Activated naive CD8-positive, alpha-beta T cell treated with anti-CD3 and anti-CD28 coated beads for 36 hours (primary cell): ENCODE measurements at places on chromosomes 1 and 21. TPM values are rescaled to one million over a fixed set of nuclear protein-coding genes. Genes with fewer than 3 reads are reported as not detected.

GBP3 gene
- 10.2 TPM for total RNA-seq

ARHGEF16 gene
- total RNA-seq: not detected

RERE gene
- 39.6 TPM for total RNA-seq

RAP1GAP gene
- 0.66 TPM for total RNA-seq

DNM3 gene
- 0.35 TPM for total RNA-seq

DNA sequence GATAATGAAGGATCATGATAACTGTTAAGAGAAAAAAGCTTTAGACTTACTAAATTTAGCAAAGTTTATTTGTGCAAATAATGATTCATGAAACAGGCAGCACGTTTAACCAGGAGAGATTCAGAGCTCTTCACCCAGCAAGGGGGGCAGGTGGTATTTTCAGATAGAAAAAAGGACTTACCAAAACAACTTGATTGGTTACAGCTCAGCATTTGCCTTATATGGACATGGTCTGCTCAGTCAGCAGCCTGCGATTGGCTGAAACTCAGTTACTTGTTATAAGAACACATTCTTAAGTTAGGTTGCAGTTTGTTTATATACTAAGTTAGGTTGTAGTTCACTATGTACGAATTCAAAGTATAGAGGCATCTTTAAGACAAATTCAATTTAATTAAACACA is 165.6 kb downstream of the DUSP10 start:
- H3K36me3 ChIP-seq: no peaks in the 10 kb centered on the region
- no peaks in the 10 kb centered on the region for H3K4me1 ChIP-seq
- no peak overlapping the region for H3K4me3 ChIP-seq
- H3K27me3 ChIP-seq: peaks cover 3% of the 10 kb centered on the region

DNA sequence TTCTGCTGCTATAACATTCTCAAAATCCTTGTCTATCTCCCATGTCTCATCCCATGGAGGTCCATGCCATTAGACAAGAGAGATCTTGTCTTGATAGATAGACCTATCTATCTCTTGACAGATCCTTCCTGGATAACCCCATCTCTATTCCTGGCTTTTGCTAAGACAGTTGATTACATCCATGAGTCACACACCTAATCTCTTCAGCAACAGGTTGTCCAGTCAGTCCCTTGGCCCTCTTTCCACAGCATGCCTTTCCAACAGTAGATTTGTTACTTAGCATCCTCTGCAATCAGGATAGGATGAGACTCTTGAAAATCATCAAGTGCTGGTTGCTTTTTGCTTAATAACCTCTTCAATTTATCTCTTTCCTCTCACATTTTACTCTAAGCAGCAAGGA is 46.6 kb downstream of the TRMT1L start:
- DNase-seq: no peak
- peaks cover 5% of the 10 kb centered on the region for H3K36me3 ChIP-seq
- H3K27ac ChIP-seq: no peak overlapping the region
- H3K4me3 ChIP-seq: no peak overlapping the region
- H3K4me1 ChIP-seq: peaks cover 2% of the 10 kb centered on the region

DNA sequence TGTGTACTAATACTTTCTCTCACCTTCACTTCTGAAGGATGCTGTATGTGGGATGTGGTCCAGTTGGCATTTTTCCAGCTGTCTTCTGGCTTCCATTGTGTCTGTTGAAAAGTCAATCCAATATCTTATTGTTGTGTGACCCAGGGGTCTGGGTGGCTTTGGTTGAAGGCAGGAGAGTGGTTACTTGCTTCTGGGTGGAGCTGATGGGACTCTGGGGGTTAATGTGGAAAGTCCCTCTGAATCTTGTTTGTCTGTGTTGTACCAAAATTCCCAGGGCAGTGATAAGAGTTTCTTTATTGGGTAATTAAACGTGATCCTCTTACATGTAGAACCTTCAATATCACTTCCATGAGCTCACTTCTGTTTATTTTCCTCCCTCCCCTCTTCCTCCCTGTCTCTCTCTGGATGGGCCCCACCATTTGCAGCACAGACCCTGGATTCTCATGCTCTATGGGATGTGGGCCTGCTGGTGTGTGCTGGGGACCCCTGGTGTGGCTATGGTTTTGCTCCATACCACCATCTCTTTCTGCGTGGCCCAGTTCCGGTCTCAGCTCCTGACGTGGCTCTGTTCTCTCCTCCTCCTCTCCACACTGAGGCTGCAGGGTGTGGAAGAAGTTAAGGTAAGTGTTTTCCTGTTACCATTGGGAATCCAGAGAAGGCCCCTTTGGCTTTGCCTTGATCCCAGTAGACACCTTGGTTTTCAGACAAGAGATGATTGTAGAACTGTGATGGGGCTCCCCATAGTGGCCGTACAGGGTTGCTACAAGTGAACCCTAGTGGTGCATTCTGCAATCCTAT is 71.5 kb downstream of the HHAT start:
- peak overlapping the region; percentile 66 for H3K4me3 ChIP-seq
- H3K4me1 ChIP-seq: peaks cover 44% of the 10 kb centered on the region
- peaks cover 6% of the 10 kb centered on the region for H3K36me3 ChIP-seq
- H3K27ac ChIP-seq: peak overlapping the region; percentile 95
- no peaks in the 10 kb centered on the region for H3K27me3 ChIP-seq

DNA sequence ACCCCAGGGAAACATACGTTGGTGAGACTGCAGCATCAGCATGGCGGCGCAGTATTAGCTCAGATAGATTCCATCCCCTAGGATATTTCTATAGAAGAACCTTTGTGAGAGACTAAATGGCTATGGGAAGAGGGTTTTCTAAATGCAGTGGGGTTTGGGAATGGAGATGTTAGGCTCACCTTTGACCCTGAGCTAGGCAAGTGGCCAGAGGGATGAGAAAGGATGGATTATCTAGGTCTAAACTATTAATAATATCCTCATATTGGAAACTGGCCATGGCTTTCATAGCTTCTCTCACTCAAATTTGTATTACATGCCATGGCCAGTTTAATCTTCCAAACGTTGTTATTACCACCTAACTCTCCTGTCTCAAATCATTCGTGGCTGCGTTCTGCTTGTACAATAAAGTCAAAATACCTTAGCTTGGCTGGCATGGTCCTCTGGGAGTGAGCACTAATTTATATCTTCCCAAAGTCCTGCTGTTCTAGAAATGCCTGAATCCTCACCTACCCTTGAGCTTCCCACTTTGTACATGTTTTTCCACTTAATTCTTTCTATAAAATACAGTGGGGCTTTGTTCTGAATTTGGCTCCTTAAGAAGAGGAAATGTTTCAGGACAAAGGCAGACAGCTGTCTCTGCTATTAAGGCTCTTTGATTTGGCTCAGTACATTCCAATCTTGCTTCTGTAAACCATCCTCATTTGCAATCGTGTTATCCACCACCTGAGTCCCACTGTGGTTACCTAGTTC is 31.0 kb upstream of the COG2 start:
- H3K27ac ChIP-seq: no peak overlapping the region
- H3K4me1 ChIP-seq: no peaks in the 10 kb centered on the region
- no peaks in the 10 kb centered on the region for H3K36me3 ChIP-seq
- H3K27me3 ChIP-seq: peaks cover 18% of the 10 kb centered on the region
- H3K4me3 ChIP-seq: no peak overlapping the region

DNA sequence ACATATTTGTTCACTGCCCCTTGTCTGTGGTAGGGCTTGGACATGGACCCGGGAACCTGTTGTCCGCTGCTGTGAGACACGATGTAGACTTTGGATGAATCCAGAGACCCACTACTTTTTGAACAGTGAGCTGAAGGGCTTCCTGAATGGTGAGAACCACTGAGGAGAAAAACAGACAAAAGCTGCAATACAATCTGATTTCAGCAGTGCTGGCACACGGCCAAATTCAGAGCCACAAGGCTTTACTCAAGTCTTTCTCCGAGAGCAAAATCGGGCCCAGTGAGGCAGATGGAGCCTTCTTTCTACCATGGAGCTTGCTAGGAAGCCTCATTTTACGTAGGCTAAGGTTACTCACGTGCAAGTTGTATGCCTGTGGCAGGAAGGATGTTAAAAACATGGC is 197.6 kb downstream of the SIPA1L2 start:
- H3K27ac ChIP-seq: no peak overlapping the region
- no peaks in the 10 kb centered on the region for H3K4me1 ChIP-seq
- no peak overlapping the region for H3K4me3 ChIP-seq
- no peak for DNase-seq

GRCh38 chr1:173062150-173062938 is 11.6 kb upstream of the TNFSF18 start:
- no peaks in the 10 kb centered on the region for H3K4me1 ChIP-seq
- no peak overlapping the region for H3K27ac ChIP-seq
- H3K27me3 ChIP-seq: no peaks in the 10 kb centered on the region
- no peak for DNase-seq

GRCh38 chr1:226938903-226939437 is 1.1 kb upstream of the COQ8A start:
- H3K27ac ChIP-seq: peak overlapping the region; percentile 95
- H3K27me3 ChIP-seq: no peaks in the 10 kb centered on the region
- peaks cover 7% of the 10 kb centered on the region for H3K36me3 ChIP-seq
- peaks cover 43% of the 10 kb centered on the region for H3K4me1 ChIP-seq
- no peak for DNase-seq
- peak overlapping the region; percentile 89 for H3K4me3 ChIP-seq

DNA sequence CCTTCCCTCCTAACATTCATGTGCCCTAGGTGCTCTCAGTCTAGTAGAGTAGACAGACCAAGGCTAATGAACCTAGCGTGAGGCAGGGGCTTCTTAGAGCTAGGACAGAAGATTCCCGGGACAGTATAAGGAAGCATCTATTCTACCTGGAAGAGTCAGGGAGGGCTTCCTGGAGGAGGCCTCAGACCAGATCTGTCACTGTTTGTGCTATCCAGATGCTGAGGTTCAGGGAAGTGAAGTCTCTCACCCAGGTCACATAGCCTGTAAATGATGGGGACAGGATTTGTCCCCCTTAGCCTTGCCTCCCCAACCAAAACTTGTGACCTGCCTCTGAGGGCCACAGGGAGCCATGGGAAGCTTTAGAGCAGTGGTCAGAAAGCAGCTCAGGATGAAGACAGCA is 20.7 kb downstream of the ACTL8 start:
- H3K27me3 ChIP-seq: peaks cover 8% of the 10 kb centered on the region
- no peaks in the 10 kb centered on the region for H3K4me1 ChIP-seq
- H3K4me3 ChIP-seq: no peak overlapping the region
- no peaks in the 10 kb centered on the region for H3K36me3 ChIP-seq

GRCh38 chr1:117572546-117572945 is 33.3 kb upstream of the TENT5C start:
- H3K36me3 ChIP-seq: no peaks in the 10 kb centered on the region
- no peaks in the 10 kb centered on the region for H3K27me3 ChIP-seq
- no peak overlapping the region for H3K4me3 ChIP-seq
- no peak overlapping the region for H3K27ac ChIP-seq
- H3K4me1 ChIP-seq: peaks cover 10% of the 10 kb centered on the region

DNA sequence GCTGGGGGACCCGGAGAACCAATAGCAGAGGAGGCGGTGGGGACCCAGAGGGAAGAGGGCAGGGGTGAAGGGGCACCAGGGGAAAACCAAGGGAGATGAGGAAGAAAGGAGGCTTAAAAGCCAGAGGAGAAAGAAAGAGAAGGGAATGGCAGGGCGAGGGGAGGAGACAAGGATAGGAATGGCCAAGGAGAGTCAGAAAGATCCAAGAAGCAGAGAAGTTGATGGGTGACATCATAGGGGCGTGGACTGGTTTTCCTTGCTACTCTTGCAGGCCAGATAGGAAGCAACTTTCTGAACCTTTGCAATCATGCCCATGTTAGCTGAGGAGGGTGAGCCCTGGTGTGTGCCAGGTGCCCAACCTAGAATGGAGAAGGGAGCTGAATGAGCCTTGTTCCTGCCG is 5.4 kb downstream of the NPR1 start:
- no peaks in the 10 kb centered on the region for H3K36me3 ChIP-seq
- H3K4me3 ChIP-seq: no peak overlapping the region
- H3K4me1 ChIP-seq: peaks cover 6% of the 10 kb centered on the region

DNA sequence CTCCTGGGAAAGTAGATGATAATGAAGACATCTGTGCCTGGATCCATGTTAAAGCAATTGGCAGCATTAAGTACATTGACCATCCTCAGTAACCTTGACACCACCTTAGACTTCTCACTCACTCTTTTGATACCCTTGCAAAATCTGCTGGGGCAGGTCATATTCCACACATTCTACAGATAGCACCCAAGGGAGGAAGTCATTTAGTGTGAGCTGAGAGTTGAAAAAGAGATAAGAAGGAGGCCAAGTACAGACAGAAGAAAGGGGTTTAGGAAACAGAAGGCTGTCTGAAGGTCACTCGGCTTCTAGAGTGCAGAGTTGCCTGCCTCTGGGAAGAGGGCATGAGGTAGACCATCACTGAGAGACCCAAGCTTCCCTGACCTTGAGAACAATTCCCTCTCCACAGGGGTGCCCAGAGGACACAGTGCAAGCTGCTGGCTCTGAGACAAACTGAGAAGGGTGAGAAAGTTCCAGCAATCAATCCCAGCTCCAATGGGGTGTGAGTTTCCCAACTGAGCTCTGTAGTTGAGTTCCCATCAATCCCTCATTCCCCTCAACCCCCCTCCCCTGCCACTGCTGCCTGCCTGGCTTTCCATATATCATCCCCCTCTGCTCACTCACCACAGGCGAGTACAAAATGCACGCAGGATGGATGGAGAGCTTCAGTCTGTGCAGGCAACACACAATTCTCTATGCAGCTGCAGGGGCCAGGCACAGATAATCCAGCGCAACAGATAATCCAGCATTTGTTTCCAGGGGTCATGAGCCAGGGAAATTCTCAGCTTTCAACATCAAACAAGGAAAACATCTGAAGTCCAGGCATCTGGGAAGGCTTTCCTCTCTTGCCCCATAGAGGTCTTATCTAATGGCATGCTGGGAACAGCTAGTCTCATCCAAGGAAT is 7.4 kb upstream of the MOB3C start:
- H3K36me3 ChIP-seq: no peaks in the 10 kb centered on the region
- H3K4me1 ChIP-seq: no peaks in the 10 kb centered on the region
- no peak overlapping the region for H3K4me3 ChIP-seq
- H3K27ac ChIP-seq: no peak overlapping the region

- no peak overlapping the region for H3K27ac ChIP-seq
- H3K36me3 ChIP-seq: no peaks in the 10 kb centered on the region
- H3K27me3 ChIP-seq: peaks cover 59% of the 10 kb centered on the region
Measured at GRCh38 chr1:202692959-202693555, 17.2 kb downstream of the SYT2 start.

DNA sequence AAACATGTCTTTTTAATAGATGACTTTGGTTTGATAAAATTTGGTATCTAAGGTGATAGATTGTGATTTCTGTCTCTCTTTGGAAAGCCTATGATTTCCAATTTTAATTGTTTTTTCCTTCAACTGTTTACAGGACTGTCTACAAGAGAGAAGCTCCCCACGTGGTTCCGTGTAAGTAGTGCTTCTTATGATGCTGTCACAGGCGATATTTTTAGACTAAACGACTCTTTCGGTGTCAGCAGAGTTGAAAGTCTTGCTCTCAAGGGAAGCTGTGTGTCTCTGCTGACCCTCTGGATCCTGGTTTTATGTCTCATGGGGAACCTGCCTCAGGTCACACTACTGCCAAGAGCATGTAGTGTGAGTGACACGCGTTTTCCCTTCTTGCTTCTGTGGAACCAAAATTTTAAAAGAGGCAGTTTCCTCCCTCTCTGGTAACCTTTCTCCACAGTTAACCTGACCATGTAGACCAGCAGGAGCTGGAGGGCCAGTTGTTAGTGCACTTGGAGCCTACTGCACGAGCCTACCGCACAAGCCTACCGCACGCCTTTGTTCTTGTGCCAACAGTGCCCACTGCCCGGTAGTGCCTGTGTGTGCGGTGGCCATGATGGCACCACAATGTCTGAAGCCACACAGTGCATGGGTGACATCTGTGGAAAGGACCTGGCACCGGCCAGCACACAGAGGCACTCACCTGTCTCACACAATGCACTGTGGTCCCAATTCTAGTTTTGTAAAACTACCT is 91.9 kb downstream of the PCBP3 start:
- H3K27me3 ChIP-seq: no peaks in the 10 kb centered on the region
- no peak overlapping the region for H3K27ac ChIP-seq
- H3K4me1 ChIP-seq: peaks cover 4% of the 10 kb centered on the region
- no peak for DNase-seq
